NCI-H774 (cell line): ENCODE measurements at places on chromosomes 1 and 21.
A peak's percentile ranks its signal among the peaks of the same experiment; 100 is the strongest.

DNA sequence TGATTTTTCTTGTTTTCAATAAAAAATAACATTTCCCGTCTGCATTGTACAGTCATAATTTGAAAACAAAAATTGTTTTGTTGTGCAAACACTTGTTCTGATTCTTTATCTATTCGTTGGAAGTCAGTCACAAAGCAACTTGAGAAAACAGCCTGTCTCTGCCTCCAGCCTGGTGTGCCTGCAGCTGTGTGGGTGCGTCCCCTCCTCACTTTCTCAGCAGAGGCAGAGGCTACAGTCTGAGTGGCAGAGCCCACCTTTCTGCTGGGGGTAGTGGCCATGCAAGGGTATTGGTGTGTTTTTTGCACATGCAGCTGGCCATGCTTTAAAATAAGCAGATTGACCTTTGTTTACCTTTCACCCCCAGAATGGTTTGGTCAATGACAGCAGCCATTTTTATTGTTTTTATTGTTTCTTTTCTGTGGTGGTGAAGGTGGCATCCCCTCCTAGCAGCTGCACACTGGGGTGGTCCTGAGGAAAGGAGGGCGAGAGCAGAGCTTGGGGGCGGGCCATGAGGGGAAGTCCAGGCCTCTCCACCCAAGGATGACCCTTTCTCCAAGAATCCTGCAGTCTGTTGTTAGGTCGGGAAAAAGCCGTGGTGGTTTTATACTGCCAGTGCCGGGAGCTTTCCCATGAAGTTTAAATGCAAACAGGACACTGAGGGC lies 159.6 kb downstream of the PCBP3 start:
- DNase-seq: no peak

GRCh38 chr1:161681879-161682278 lies 18.9 kb downstream of the FCGR2B start:
- DNase-seq: no peak

- DNase-seq: no peak
Measured at GRCh38 chr1:89311757-89312156, 39.1 kb upstream of the GBP5 start.

GRCh38 chr1:101996825-101997465 lies at the start of gene OLFM3:
Gene OLFM3 (minus strand): TSS chr1:101996926.
- DNase-seq: peak; percentile 44

GRCh38 chr1:16440470-16441281 lies at the start of gene NECAP2:
Gene NECAP2 (plus strand): TSS chr1:16440724. CDS start chr1:16440762, 38 bp downstream.
- DNase-seq: peak; percentile 71

DNA sequence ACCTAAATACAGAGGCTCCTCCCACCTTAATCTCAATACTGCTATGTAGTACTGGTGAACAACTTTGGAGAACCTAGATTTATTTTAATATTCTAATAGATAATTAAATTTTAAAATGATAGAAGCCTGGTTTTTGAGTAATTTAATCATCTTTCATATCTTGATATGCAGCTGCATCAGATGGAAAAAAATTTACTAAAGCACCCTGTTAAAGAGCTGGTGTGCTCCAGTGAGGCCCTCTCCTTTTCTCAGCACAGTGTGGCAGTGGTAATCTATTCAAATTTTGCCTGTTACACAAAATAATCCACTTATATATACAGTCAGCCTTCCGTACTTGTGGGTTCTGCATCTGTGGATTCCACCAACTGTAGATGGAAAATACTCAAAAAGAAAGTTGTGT lies 82.8 kb downstream of the LRRC8C start:
- DNase-seq: no peak

DNA sequence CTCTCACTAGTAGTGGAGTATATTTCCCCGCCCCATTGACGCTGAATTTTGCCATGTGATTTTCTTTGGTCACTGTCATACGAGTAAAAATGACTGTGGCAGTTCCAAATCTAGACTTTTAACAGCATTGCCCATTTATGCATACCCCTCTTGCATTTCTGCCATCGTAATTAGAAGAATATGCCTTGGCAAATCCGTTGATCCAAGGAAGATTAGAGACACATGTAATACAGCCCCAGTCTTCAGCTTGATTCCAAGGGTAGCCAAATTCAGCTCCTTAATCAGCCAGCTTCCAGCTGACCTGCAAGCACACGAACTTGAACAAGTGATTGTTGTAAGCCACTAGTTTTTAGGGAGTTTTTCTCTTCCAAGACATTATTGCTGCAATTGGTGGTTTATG lies 290.3 kb upstream of the ADAMTS5 start:
- no peak for DNase-seq

DNA sequence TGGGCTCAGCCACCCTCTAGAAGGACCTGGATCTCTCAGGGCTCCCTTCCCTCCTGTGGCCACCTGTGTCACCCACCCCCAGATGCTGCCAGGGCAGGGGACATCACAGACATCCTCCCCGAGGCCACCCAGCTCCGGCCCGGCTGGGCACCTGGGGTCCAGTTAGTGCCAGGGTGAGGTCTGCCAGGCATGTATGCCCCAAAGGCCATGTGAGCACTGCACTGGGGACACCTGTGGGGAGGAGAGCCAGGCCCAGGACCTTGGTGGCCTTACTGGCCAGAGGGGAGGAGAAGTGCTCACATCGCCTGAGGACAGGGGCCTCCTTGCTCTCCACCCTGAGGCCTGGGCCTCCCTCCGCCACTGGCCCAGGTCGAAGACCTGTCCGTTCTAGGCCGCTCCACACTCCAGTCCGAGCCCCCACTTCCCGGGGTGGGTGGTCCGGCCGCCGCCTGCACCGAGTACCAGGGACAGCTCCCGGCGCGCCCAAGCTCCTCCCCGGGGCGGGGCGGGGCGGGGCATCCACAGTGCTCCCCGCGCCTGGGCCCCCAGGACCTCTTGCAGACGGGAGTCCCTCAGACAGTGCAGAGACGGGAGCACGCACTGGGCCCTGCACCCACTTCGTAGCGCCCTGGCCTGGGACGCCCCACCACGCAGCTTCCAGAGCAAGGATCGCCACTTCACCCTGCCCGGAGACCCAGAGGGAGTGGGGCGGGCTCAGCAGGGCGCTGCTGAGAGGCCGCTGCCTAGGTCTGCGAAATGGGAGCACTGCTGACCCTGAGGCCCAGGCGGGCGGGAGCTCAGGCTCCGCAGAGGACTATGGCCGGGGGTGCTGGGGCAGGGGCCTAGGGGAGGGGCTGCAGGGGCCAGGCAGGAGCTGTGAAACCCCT lies 34.3 kb upstream of the CCDC27 start:
- DNase-seq: no peak

- no peak for DNase-seq
Measured at GRCh38 chr1:236534151-236534651, 10.4 kb downstream of the LGALS8 start.

DNA sequence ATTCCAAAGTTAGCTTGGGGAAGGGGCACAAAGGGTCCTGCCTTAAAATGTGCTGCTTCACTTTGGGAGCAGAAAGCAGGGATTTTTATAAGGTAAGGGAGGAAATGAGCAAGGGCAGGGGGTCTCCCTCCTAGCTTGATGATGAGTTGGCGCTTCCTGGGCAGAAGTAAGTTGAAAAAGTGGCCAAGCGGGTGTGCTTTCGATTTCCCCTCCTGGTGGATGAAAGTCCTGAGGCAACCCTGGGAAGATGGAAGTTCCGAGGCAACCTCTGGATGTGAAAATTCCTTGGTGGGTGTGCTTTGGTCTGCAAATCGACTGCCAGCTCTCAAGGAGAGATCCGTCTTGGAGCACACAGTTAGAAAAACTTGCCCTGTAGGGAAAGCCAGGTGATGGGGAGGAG lies 41.7 kb upstream of the CD2 start:
- DNase-seq: no peak

GRCh38 chr21:25572861-25573310 lies 34.4 kb downstream of the MRPL39 start:
- DNase-seq: no peak

GRCh38 chr1:94416901-94417727 lies 1.1 kb upstream of the ABCD3 start:
- DNase-seq: no peak

- DNase-seq: peak; percentile 37
Measured at GRCh38 chr1:203769505-203770343, 4.7 kb downstream of the LAX1 start.

DNA sequence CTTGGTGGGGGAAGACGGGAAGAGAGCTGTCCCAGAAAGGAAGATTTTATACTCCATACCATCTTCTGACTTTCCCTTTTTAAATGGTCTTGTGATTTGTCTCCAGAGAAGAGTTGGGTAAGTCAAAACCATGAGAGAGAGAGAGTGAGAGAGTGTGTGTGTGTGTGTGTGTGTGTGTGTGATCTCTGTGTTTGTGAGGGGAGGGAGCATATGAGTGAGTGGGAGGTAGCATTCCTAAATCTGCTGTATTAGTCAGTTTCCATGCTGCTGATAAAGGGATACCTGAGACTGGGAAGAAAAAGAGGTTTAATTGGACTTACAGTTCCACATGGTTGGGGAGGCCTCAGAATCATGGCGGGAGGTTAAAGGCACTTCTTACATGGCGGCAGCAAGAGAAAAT lies 102.0 kb upstream of the VANGL1 start:
- no peak for DNase-seq

GRCh38 chr1:108560189-108560873 lies 431 bp downstream of the EEIG2 start:
- no peak for DNase-seq

DNA sequence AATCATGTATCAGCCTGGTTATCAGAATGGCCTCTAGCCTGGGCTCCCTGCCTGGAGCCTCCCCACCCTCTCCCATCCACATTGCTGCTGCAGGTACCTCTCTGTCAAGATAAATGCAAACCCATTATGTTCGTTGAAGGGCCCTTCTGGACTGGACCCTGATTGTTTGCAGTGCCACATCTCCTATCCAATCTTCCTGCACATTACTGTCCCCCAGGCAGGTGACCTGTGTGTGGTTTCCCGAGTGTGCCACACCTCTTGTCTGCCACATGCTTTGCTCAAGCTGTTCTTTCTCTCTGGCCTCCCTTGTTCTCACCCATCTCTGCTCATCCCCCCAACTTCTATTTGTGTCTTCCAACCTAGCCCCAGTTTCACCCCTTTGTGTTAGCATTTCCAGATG lies 32.4 kb downstream of the IER5 start:
- no peak for DNase-seq

- no peak for DNase-seq
Measured at GRCh38 chr1:175865041-175865766, 121.8 kb upstream of the TNR start.

DNA sequence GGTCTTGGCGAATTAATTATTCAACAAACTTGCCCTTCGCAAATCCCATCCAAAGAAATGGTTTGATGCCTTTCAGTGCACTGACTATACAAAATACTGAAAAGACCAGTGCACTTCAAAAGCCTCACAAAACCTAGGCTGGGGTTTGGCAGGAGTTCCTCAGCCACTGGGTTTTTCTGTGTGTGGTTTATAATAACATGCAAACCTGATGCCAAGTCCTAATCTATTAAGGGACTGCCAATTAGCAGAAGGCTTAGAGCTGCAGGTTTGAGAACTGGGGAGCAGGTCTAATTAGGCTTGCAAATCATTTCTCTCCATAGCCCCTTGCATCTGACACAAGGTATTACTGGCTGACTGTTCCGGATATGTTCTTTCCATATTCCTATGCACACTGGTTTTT lies 27.7 kb downstream of the PLPP3 start:
- no peak for DNase-seq

DNA sequence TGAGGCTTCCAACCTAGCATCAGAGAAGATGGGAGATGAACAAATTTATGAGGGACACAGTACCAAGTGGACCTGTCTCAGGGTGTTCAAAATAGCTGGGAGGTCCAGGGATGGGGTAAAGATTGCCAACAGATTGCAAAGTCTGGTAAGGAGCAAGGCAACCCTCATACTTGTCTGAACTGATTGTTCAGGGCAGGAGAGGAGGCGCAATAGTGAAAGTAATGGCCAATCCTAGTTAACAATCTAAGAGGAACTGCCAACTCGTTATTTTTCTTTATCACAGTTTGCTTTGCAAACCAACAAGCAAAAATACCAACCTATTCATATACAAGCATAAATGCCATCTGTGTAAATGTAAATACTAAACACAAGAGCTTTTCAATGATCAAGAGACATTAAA lies 78.4 kb upstream of the S1PR1 start:
- no peak for DNase-seq

DNA sequence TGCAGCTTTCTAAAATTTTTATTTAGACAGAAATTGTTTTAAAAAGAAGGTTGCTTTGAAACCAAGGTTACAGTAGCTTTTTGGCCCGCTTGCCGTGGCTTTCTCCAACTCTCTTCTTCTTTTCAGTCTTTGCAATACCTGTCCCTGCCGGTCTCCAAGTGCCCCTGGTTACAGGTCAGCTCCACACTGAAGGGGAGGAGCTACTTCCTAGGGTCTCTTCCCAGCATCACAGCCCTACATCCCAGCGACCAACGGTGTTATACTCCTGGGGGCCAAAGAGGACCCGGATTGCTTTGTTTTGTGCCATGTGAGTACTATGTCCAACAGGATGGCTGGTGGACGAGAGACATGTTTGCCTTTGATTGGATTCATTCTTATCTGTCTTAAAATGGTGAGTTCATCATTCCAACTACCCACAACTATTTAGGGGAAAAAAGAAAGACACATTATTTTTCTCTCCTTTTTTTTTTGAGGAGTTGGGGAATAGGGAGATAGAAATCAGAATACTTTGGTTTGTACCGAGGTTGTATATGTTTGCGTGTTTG lies at the start of gene FNDC7:
TSS of gene FNDC7 (plus strand) at position 303 of the 545 bp plus-strand sequence. CDS start at position 329, 26 bp downstream.
- no peak for DNase-seq

DNA sequence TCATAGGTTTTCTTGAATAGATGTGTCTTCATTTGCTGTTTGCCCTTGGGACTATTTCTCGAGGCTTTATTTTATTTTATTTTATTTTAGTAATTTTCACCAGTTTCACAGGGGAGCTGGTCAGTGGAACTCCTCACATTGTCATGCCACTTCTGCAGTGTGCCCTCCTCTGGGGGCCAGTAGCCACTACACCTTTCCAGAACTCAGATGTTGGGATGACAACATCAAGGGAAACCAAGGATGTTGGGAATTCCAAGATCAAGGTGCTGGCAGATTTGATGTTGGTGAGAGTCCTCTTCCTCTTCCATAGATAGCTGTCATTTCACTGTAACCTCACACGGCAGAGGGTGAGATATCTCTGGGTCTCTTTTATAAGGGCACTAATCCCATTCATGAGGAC lies 35.5 kb downstream of the SLC26A9 start:
- DNase-seq: no peak

GRCh38 chr1:21622466-21623315 lies 46.5 kb downstream of the RAP1GAP start:
- no peak for DNase-seq

DNA sequence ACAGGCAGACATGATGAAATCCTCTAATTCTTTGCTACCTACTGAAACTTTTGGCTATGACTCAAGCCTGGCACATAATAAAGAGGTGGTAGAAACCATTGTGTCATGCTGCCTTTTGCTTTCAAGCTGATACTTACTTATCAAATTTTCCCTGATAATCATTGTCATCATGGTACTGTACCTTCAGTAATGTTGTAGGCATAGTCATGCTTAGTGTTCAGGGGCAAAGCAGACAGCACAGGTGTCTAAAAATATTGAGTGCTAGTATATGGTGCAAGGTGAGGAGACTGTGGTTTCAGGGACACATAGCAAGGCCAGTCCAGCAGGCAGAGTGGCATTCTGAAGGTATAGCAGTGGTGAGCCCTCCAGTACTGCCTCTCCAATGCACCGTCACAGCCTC lies 226.9 kb upstream of the DEPDC1 start:
- DNase-seq: no peak

GRCh38 chr1:157948312-157949073 lies 45.0 kb upstream of the KIRREL1 start:
- no peak for DNase-seq
